ENCODE measurements at places on chromosomes 5 and 9.

GRCh38 chr9:84322828-84323227 is 17.7 kb downstream of the SLC28A3 start:
- no peak for DNase-seq

DNA sequence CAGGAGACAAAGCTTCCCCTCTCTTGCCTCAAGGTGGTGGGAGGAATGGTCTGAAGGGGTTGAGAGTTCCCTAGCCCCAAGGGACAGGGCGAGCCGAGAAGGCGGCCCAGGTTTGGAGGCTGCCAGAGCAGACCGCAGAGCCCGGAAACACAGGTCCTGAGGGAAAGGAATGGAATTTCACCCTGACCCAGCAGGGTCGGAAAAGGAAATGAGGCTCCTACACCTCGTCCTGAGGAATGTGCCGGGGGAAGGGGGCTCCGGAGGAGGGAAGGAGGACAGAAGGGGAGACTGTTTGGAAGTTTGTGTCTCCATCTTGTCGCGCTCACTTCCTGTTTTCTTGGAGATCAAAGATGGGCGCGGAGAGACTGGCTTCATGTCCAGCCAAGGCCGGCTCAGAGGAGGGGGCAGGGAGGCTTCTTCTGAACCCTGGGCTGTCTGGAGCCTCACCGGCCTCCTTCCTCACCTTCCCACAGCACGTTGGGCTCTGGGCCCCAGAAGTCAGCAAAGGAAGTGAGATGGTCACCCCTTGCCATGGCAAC is 9.6 kb downstream of the ENG start:
- DNase-seq = no peak

GRCh38 chr9:30673132-30673531 is 1711.3 kb upstream of the ACO1 start:
- no peak for DNase-seq

- DNase-seq = no peak
Measured at GRCh38 chr5:56164376-56164775, 68.8 kb downstream of the ANKRD55 start.

DNA sequence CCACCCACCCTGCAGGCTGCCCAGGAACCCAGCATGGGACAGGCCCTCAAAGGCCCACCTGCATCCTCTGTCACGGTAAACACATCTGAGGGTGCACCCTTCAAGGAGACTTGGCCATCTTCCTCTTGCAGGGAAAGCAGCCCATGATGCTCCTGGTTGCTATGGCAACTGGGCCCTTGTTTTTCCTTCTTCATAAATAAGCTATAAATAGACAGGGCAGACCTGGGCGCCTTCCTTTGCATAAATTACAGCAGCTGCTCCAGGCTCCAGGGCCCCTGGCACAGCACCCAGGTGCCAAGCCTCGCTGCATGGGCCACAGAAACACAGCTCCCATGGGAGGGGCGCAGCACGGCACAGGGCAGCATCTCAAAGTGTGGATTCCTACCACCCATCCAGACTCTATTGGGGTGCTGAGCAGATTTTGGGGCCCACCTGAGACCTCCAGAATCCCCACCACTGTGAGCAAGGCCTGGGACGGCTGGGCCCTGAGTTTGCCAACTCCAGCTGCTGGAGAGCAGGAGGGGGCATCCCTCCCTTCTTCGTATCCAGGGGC is 5.8 kb upstream of the PSMB7 start:
- no peak for DNase-seq

GRCh38 chr9:36135741-36136271 is 727 bp upstream of the GLIPR2 start:
- no peak for DNase-seq

- DNase-seq = no peak
Measured at GRCh38 chr9:91953718-91954117, 3.7 kb upstream of the ROR2 start.

- peak; percentile 28 for DNase-seq
Measured at GRCh38 chr5:10507575-10508096, 56.2 kb upstream of the ANKRD33B start.

GRCh38 chr5:8239646-8240045 is 370.7 kb downstream of the MTRR start:
- DNase-seq = no peak

GRCh38 chr5:68288707-68289134 is 73.2 kb downstream of the PIK3R1 start:
- DNase-seq = peak; percentile 18

- DNase-seq = no peak
Measured at GRCh38 chr5:57989378-57989777, 470.5 kb downstream of the PLK2 start.

DNA sequence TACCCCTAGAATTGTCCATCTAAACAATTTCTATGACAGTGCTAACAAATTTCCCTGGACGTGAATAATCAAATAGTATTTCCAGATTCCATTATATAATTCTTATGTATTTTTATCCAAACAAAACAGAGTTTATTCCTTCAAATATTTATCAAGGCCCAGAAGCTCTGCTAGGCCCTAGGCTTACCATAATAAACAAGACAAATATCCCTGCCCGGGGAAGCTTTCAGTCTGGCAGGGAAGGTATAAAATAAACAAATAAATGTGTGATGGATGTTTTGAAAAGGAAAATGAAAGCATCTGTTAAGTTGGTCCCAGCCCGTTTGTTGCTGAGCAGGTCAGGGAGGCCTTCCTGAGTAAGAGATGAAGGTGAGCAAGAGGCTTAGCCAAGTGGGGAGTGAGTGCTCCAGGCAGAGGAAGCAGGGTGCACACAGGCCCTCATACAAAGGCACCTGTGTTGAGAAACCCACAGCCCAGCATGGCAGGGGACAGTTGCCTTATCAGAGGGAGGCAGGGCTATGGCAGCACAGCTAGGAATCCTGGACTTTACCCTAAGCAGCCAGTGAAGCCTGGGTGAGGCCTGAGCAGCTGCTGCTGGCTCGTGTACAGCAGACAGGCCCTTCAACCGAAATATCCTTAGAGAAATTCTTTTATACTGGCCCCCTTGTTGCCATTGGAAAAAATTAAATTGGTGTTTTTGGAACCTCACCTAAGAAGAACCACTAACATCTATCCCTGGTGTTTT is 7.7 kb upstream of the SLC35D2 start:
- no peak for DNase-seq

GRCh38 chr5:43514471-43514815 is 505 bp downstream of the C5orf34 start:
- DNase-seq = peak; percentile 11

DNA sequence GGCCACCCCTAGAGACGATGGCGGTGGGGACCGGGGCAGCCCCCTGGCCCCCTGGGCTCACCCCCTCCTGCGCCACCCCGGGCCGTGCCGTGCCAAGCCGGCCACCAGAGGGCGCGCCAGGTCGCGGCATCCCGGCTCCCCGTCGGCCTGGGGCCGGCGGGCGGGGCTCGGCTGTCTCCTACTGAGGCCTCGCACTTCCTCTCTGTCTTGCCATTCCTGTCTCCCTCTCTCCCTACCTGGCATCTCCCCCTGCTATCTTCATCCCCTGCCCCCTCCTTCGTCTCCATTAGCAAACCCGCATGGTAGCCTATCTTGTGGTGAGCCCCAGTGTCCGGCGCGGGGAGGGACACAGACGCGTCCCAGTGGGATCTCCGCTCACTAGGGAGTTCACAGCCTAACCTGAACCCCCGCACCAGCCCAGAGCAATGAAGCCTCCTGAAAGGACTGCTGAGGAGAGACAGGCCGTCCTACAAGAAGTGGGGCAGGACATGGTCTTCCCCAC is 29.8 kb upstream of the FABP6 start:
- DNase-seq = peak; percentile 90

DNA sequence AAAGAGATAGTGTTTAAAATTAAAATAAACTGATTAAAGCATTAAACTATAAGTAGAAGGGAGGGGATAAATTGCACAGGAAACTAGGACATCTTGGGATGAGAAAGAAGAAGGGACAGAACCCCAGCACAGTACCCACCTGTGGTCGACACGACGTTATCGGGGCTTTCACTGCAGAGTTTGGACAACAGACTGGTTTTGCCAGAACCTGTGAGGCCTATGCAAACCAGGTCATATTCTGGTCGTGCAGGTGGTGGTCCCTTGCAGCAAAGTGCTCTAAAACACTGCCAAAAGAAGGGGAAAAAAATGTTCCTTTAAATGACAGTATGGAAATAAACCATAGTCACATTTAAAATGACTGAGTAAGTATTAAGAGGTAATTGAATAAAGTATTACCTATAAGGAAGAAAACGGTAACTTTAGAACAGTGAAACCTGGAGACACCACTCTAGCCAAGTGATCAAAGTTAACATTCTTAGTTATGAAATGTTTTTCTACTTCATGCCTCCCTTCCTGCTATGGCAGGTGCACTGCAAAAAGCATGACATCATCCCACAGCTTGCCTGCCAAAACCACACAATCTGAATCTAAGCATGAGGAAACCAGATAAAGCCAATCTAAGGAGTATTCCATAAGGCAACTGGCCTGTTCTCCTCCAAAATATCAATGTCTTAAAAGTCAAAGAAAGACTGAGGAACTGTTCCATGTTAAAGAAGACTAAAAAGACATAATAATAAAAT is 138.6 kb downstream of the ARL15 start:
- no peak for DNase-seq

DNA sequence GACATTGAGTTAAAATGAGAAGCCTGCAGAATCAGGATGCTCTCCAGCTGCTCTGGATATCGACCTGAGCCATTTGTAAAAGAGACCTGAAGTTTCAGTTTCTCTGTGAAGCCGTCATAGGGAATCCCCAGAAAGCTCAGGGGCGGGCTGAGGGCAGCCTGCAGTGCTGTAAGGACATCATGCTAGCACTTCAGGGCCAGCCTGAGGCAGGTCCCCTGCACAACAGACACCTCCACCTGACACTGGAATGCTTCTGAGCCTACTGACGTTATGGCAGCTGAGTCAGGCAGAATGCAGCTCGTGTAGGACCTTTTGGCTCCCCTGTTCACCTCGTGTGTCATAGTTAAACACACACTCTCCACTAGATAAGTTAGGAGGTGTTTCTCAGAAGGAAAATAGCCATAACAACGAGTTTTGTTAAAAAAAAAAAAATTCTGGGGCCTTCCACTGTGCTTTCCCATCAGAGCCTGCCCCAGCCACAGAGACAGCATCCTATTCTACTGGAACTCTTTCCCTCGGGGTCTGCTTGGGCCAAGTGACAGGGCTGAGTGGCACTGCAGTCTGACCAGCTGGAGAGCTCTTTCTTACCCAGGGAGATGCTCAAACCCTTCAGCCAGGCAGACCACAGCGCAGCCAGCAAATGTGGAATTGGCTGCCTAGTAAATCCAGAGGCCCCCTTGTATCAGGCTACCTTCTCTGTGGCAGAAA is 354.9 kb downstream of the DIRAS2 start:
- no peak for DNase-seq

DNA sequence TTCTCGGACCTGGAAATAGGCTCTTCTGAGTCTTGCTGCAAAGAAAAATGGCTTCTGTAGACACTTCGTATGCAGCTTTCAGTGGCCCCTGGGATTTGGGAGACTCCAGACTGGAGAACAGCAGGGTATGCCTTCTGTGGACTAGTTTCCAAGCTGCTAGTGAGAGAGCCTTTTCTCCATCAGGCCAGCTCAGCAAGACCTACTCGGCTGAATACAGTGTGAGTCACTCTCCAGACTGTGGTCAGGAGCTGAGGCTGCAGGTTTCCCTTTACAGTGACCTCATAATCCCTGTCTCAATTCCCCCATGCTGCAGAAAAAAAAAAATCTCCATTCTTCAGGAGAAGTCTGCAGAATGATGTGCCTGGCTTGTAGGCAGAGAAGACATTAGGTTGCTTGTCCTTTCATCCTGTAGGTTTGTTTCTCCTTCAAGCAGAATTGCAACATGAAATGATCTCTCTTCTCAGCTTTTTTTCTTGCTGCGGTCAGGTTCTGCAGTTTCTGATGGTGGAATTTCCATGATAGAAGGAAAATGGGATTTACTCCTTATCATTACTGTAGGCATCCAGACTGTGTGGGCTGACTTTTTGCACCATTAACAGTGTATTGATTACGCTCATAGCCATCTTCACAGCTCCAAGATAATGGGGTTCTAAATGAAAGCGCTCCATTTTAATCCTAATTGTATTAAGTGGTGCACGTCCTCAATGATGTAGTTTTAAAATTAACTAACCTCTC is 78.3 kb upstream of the TNFSF8 start:
- no peak for DNase-seq

DNA sequence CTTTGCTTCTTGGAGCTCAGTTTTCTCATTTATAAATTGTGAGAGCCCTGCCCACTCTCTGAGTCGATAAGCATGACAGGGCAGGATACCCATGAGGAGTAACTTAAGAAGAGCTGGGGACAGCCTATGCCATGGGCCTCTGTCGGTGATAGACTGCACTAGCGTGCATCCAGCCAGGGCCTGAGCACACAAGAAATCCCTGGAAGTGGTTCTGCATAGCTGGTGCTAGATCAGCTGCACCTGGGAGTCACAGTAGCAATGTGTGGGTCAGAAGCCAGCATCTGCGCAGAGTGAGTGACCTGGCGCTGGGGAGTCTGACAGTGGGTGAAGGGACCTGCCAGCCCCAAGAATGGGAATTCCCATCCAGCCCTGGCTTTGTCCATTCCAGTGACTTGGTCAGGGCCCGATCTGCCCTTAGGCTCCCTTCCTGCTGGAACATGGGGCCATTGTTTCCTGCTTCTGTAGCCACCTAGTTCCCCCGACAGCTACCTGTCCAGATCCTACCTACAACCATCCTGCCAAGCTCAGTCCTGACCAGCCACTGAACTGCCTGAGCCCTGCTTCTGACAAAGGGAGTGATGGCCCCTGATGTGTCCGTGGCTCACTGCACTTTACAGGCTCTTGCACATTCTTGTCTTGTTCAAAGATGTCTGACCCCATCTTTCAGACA is 35.9 kb upstream of the NANS start:
- no peak for DNase-seq

GRCh38 chr5:43227655-43228054 is 35.6 kb downstream of the NIM1K start:
- DNase-seq = no peak

DNA sequence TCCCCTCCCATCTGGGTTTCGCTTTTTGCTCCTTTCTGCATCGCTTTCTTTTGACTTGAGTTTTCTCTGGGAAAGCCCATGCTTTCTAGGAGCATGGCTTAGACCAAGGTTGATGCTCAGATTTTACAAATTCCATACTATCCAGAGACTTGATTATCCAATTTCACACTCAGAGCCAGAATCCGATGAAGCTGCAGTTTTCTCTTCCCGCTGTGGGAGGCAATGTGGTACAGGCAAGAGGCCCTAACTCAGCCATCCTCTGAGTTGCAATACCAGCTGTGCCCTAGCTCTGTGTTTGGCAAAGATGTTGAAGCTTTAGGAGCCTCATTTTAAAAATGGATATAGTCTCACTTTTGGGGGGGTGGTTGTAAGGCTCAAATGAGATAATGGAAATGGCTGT is 85.1 kb downstream of the BRINP1 start:
- peak; percentile 9 for DNase-seq

- DNase-seq = no peak
Measured at GRCh38 chr5:107636555-107636954, 34.2 kb downstream of the EFNA5 start.

DNA sequence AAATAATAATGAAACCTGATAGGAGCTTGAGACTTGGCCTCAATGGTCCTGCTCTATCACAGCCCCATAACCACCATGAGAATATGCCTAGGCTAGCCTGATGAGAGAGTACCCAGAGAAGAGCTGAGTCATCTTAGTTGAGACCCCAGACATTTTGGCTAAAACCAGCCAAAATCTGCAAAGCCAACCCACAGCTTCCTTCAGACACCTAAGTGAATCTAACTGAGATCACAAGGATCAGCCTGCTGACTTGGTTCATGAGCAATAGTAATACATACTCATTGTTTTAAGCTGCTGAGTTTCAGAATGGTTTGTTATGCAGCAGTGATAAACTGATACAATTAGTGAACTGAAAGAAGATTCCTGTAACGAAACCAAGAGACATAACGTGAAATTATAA is 473.7 kb upstream of the PTGER4 start:
- DNase-seq = no peak
